Immature natural killer cell (primary cell): ENCODE measurements at places on chromosomes 6 and 20. TPM values are rescaled to one million over a fixed set of nuclear protein-coding genes. Genes with fewer than 3 reads are reported as not detected.

DNA sequence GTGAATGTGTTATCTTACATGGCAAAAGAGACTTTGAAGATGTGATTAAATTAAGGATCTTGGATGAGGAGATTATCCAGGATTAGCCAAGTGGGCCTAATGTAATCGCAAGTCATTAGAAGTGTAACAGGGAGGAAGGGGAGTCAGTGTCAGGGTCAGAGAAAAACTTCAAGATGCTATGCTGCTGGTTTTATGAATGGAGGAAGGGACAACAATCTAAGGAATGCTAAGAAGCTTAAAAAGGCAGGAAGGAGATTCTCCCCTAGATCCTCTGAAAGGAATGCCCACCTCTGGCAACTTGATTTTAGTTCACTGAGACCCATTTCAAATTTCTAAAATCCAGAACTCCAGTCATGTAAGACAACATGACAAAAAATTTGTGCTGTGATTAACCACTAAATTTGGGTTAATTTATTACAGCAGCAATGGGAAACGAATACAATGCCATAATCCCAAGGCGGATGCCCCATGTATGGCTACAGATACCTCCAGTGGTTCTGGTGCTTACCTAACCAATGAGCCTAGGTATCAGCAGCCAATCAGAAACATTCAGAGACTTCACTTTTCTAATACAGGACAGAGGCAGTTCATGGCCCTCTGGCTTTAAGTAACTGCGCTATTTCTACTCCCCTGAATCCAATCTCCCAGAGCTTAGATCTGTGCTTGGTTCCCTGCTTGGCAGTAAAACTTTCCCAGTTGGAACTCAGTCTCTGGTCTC lies 3.6 kb upstream of the TAAR8 start:
- DNase-seq: no peak
- H3K4me1 ChIP-seq: no peaks in the 10 kb centered on the region

- no peaks in the 10 kb centered on the region for H3K36me3 ChIP-seq
- no peaks in the 10 kb centered on the region for H3K4me1 ChIP-seq
- H3K27me3 ChIP-seq: no peaks in the 10 kb centered on the region
- no peak overlapping the region for H3K4me3 ChIP-seq
- H3K27ac ChIP-seq: no peak overlapping the region
Measured at GRCh38 chr6:14885498-14885897, 360.4 kb upstream of the JARID2 start.

- H3K27me3 ChIP-seq: peaks cover 4% of the 10 kb centered on the region
- no peak for DNase-seq
- no peak overlapping the region for H3K4me3 ChIP-seq
- peak overlapping the region; percentile 13 for H3K27ac ChIP-seq
Measured at GRCh38 chr6:107620732-107621131, 130.8 kb downstream of the SOBP start.

GRCh38 chr6:20632696-20633095 lies 98.4 kb downstream of the CDKAL1 start:
- peaks cover 2% of the 10 kb centered on the region for H3K27me3 ChIP-seq
- peaks cover 3% of the 10 kb centered on the region for H3K36me3 ChIP-seq
- no peak overlapping the region for H3K4me3 ChIP-seq
- H3K27ac ChIP-seq: no peak overlapping the region
- peaks cover 6% of the 10 kb centered on the region for H3K4me1 ChIP-seq

DNA sequence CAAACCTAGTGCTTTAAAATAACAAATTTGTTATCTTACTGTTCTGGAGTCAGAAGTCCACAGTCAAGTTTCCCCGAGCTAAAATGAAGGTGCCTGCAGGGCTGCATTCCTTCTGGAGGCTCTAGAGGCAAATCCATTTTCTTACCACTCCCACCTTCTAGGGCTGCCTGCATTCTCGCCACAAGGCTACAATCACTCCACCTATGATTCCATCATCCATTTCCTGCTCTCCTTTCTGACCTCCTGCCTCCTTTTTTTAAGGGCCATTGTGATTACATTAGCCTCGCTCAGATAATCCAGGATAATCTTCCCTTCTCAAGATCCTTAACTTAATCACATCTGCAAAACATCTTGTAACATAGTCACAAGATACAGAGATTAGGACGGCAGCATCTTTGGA lies 42.4 kb upstream of the SIRT5 start:
- H3K27ac ChIP-seq: no peak overlapping the region
- DNase-seq: no peak
- H3K4me3 ChIP-seq: no peak overlapping the region
- peaks cover 9% of the 10 kb centered on the region for H3K4me1 ChIP-seq
- peaks cover 5% of the 10 kb centered on the region for H3K27me3 ChIP-seq

GRCh38 chr6:76506808-76507207 lies 434.3 kb upstream of the IMPG1 start:
- H3K36me3 ChIP-seq: no peaks in the 10 kb centered on the region
- H3K4me3 ChIP-seq: no peak overlapping the region
- peaks cover 4% of the 10 kb centered on the region for H3K27me3 ChIP-seq
- no peak overlapping the region for H3K27ac ChIP-seq
- no peaks in the 10 kb centered on the region for H3K4me1 ChIP-seq

- peaks cover 2% of the 10 kb centered on the region for H3K4me1 ChIP-seq
- DNase-seq: no peak
- no peak overlapping the region for H3K27ac ChIP-seq
- no peak overlapping the region for H3K4me3 ChIP-seq
- H3K36me3 ChIP-seq: peaks cover 47% of the 10 kb centered on the region
Measured at GRCh38 chr20:17948442-17948841, 20.2 kb downstream of the SNX5 start.

- peaks cover 6% of the 10 kb centered on the region for H3K27me3 ChIP-seq
- no peak overlapping the region for H3K27ac ChIP-seq
- DNase-seq: no peak
- H3K4me3 ChIP-seq: no peak overlapping the region
Measured at GRCh38 chr6:29510202-29510601, 22.4 kb upstream of the MAS1L start.

DNA sequence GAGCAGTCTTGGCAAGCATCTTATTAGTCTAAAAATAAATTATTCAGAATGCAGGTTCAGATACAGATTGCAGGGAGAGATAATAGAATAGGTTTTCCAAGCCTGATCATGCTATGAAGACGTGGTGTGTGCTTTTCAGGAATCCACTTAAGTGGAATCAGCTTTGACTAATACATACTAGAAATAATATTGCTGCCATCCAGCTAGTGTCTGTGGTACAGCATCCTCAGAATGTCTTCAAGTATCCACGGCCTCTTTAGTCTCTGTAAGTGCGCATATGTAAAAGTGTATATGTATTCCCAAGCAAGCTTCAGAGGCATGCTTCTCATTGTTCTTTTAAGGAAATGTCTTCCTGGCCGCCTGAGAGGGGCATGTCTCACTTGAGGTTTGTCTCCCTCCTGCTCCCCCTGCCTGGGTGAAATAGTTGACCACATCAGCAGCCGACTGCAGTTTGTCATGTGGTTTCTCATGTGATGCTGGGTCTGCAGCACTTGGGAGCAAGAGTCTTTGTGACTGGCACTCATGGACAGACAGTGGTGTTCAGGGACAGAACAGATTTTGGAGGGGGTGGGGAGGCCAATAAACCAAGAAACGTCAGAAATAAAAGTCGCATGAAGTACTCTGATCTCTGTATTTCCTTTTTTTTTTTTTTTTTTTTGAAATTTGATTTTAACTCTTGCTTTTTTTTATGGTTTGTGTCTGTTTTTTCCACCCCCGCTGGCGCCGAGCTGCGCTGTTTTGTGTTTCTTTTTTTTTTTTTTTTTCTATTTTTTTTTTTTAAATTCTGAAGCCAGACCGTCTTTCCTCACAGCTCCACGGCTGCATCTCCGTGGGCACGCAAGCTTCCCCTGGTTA lies 150.8 kb downstream of the PRL start:
- peak overlapping the region; percentile 58 for H3K4me3 ChIP-seq
- H3K27ac ChIP-seq: no peak overlapping the region
- no peaks in the 10 kb centered on the region for H3K36me3 ChIP-seq
- H3K27me3 ChIP-seq: peaks cover 13% of the 10 kb centered on the region
- DNase-seq: peak; percentile 4

DNA sequence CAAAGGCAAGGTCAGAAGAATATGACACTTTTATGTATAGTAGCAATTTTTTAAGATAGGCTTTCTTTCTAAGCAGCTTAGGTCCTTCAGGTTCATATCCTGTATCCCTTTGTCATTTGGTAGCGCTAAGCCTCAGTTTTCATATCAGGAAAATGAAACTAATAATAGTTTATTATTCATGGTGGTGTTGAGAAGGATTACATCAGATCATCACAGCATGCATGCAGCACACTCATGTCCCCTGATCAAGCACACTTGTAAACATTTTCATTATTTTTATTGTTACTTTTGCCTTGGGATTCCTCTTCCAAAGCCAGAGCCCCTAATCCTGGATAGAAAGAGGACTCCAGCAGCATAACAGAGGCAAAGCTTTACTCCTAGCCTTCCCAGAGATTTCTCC lies 70.2 kb upstream of the ADGRF1 start:
- H3K4me1 ChIP-seq: no peaks in the 10 kb centered on the region
- no peaks in the 10 kb centered on the region for H3K36me3 ChIP-seq
- H3K27me3 ChIP-seq: no peaks in the 10 kb centered on the region
- no peak overlapping the region for H3K27ac ChIP-seq
- no peak overlapping the region for H3K4me3 ChIP-seq
- DNase-seq: no peak

GRCh38 chr6:132167929-132168892 lies 217.0 kb upstream of the CCN2 start:
- no peak for DNase-seq
- H3K36me3 ChIP-seq: no peaks in the 10 kb centered on the region
- H3K4me3 ChIP-seq: no peak overlapping the region
- no peaks in the 10 kb centered on the region for H3K27me3 ChIP-seq
- no peaks in the 10 kb centered on the region for H3K4me1 ChIP-seq

- H3K4me3 ChIP-seq: no peak overlapping the region
- peaks cover 2% of the 10 kb centered on the region for H3K27me3 ChIP-seq
- H3K36me3 ChIP-seq: no peaks in the 10 kb centered on the region
Measured at GRCh38 chr20:57753332-57754164, 43.7 kb upstream of the PMEPA1 start.

DNA sequence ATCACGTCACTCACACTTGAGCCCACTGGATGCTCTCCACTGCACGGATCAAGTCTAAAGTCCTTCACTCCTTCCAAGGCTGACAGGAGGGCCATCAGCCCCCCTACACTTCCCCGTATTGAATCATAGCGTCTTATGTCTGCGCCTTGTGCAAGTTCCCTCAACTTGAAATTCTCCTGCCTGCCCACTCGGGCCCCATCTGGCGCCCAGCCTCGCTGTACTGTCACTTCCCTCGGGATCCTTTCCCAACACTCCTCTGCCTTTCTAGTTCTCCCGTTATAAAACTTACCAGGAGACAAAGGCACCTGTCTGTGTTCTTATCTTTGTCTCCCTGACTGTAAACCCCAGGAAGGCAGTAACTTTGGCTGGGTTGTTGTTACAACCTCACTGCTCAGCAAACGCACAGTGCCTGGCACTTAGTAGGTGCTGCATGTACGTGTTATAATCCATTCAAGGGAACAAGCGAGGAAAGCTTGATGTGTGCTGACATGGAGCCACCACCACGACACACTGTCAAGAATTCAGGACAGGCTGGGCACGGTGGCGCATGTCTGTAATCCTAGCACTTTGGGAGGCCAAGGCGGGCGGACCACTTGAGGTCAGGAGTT lies 33.8 kb upstream of the ZFAND3 start:
- H3K27me3 ChIP-seq: peaks cover 15% of the 10 kb centered on the region
- no peak overlapping the region for H3K27ac ChIP-seq
- H3K4me1 ChIP-seq: peaks cover 23% of the 10 kb centered on the region
- peaks cover 4% of the 10 kb centered on the region for H3K36me3 ChIP-seq
- peak overlapping the region; percentile 31 for H3K4me3 ChIP-seq

- H3K4me1 ChIP-seq: no peaks in the 10 kb centered on the region
- H3K27me3 ChIP-seq: no peaks in the 10 kb centered on the region
- H3K4me3 ChIP-seq: no peak overlapping the region
- no peaks in the 10 kb centered on the region for H3K36me3 ChIP-seq
- DNase-seq: no peak
Measured at GRCh38 chr6:56241124-56241802, 6.1 kb downstream of the COL21A1 start.

DNA sequence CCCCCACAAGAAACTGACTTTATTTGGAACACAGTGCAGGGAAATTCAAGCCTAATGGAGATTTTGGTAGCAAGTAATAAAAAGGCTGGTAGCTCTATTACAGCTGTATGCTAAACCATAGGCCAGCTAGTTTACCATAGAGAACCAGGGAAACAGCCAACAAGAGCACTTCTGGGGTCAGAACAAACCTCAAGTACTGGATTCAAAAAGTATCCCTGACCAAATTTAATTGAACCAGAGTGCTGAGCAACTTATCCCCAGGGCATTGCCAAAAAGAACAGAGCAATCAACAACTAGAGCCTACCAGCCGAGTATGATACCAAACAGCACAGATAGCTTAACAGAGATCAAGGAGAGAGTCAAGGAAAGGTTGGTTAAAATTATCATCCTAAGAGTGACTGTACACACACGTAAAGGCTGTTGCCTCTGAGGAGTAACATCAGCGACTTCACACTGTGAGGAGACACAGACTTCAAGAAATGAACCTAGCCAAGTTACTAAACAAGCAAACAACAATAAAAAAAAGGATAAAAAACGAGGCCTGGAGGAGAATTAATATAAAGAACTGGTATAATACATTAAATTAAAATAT lies 11.5 kb upstream of the ASF1A start:
- no peak overlapping the region for H3K4me3 ChIP-seq
- peaks cover 80% of the 10 kb centered on the region for H3K4me1 ChIP-seq
- H3K27me3 ChIP-seq: no peaks in the 10 kb centered on the region
- H3K27ac ChIP-seq: no peak overlapping the region

DNA sequence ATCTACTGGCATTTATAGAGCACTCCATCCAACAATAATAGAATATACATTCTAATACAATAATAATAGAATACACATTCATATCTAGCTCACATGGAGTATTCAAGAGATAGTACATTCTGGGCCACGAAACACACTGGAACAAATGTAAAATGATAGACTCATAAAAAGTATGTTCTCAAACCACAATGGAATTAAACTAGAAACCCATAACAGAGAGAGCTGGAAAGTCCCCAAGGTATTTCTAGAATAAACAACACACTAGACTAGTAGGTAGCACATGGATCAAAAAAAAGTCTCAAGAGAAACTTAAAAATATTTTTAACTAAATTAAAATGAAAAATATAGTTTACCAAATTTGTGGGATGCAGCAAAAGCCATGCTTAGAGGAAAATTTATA lies 9.1 kb upstream of the TP53TG5 start:
- H3K4me1 ChIP-seq: no peaks in the 10 kb centered on the region
- H3K36me3 ChIP-seq: peaks cover 11% of the 10 kb centered on the region
- no peak overlapping the region for H3K27ac ChIP-seq

The CLPSL1 gene
- not detected for polyA plus RNA-seq

The PRPH2 gene
- 0.08 TPM for polyA plus RNA-seq
